ENCODE measurements at places on chromosomes 13 and 19. TPM values are rescaled to one million over a fixed set of nuclear protein-coding genes. Genes with fewer than 3 reads are reported as not detected.

The CALR3 gene
- total RNA-seq = 0.16 TPM

DNA sequence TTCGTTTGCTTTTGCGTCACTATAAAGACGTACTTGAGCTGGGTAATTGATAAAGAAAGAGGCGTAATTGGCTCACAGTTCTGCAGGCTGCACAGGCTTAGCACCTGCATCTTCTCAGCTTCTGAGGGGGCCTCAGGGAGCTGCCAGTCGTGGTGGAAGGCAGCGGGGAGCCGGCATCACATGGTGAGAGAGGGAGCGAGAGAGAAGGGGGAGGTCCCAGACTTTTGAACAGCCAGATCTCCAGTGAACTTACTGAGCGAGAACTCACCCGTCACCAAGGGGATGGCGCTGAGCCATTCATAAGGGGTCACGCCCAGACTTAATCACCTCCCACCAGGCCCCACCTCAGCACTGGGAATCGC is 58.7 kb upstream of the F7 start:
- DNase-seq = no peak

The DPF1 gene
- 0.41 TPM for total RNA-seq

The STARD13 gene
- total RNA-seq = not detected

The AXL gene
- total RNA-seq = 0.41 TPM

DNA sequence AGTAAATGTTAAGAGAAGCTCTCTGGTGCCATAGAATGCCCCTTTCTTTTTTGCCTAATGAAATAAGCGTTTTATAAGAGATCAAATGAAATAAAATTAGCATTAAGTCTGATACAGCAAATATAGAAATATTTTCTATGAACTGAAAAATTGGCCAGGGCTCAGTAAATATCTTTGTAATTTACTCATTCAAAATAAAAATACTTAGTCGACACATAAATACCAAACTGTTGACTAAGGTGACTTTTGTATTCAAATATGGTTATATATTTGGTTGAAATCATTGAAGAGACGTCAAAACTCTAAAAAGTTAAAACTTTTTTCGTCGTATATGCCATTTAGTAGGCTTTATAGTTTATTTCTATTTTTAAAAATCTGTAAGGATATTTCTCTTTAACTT is 25.6 kb downstream of the IPO5 start:
- no peak for DNase-seq

The CPAMD8 gene
- total RNA-seq = 0.42 TPM

DNA sequence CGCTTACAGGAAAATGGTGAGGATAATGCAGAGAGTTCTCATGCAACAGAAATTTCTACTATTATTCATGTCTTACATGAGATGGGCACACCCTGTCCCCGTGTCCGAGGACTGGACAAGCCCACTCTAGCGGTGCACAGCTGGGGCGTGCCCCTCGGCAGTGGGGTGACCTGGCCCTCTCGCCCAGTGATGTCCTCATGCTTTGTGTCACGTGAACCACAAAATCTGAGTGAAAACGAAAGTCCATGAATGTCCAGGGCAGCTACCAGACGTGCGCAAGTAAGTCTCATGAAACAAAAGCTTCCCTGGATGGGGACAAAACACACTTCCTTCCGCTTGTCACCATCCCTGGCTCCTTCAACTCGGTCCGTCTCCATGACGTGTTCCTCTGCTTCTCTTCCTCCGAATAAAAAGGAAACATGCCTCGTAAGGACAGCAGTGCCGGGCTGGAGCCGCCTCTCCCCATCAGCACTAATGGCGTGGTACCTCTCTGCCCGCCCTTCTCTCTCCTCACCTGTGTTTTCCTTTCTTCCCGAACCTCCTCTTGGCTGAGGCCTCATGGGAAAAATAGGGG is 45.6 kb downstream of the ANKRD10 start:
- no peak for DNase-seq

DNA sequence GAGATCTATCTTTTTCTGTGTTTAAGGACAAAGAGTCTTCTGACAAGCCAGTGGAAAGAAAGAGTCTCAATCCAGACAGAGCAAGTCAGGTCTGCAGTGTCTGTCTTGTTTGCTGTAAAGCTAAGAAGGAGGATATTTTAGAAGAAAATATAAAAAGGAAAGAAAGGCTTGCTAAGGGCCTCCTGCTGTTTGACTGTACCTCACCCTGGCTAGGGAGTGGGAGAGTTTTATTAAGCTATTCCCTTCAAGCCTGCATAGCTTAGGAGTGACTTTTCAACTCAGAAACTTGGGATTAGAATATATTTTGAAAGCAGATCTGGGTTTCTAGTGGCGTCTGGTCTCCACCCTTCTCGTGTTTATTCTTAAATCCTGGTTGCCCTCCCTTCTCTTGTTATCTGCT is 460.0 kb downstream of the COG6 start:
- DNase-seq = no peak

- DNase-seq = no peak
These were observed 27.6 kb downstream of the CEBPG start for GRCh38 chr19:33400856-33401682.

- no peak for DNase-seq
These were observed 12.8 kb upstream of the RASA3 start for GRCh38 chr13:114145256-114145655.

The XAB2 gene
- total RNA-seq = 45.8 TPM

The DHDH gene
- 1.1 TPM for total RNA-seq

GRCh38 chr19:2303211-2303798 is 4.6 kb downstream of the LINGO3 start:
- DNase-seq = no peak

DNA sequence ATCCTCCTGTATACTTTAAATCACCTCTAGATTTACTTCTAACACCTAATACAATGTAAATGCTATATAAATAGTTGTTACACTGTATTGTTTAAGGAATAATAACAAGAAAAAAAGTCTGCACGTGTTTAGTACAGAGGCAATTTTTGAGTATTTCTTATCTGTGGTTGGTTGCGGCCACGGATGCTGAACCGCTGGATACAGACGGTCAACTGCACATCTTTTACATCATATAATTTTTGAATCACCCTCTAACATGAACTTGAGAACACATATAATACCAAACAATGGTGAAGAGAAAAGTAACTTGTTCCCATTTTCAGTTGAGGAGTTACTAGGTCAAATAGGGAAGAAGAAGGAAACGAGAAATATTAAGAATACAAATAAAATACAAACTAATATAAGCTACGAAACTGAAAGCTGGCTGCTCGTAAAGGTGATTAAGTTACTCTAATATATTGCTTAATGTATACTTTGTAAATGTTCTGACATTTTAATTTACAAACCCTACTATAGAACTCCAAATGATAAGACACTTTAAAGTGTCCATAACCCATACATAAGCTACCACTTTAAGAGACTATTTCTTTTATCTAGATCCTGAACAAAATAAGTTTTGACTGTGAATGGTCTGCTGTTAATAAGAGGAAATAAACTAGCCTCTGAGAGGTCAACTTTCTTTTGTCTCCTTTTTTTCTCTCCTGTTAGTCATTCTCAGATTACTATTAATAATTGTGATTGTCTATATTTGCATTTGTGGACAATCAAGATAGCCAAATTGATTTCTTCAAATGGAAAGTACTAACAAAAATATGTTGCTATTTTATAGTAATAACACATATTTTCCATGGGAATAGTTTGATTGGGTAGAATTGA is 457.4 kb downstream of the DIAPH3 start:
- DNase-seq = no peak

GRCh38 chr13:72062566-72062965 is 195.6 kb upstream of the DACH1 start:
- DNase-seq = no peak

GRCh38 chr13:45798851-45799250 is 52.7 kb downstream of the SIAH3 start:
- no peak for DNase-seq

The RASIP1 gene
- 0.40 TPM for total RNA-seq

GRCh38 chr13:78121459-78122348 is 203.1 kb upstream of the EDNRB start:
- DNase-seq = no peak

- no peak for DNase-seq
These were observed 472.8 kb downstream of the OLFM4 start for GRCh38 chr13:53501387-53501786.

- no peak for DNase-seq
These were observed 8.7 kb upstream of the ADAT3 start for GRCh38 chr19:1896508-1896907.

DNA sequence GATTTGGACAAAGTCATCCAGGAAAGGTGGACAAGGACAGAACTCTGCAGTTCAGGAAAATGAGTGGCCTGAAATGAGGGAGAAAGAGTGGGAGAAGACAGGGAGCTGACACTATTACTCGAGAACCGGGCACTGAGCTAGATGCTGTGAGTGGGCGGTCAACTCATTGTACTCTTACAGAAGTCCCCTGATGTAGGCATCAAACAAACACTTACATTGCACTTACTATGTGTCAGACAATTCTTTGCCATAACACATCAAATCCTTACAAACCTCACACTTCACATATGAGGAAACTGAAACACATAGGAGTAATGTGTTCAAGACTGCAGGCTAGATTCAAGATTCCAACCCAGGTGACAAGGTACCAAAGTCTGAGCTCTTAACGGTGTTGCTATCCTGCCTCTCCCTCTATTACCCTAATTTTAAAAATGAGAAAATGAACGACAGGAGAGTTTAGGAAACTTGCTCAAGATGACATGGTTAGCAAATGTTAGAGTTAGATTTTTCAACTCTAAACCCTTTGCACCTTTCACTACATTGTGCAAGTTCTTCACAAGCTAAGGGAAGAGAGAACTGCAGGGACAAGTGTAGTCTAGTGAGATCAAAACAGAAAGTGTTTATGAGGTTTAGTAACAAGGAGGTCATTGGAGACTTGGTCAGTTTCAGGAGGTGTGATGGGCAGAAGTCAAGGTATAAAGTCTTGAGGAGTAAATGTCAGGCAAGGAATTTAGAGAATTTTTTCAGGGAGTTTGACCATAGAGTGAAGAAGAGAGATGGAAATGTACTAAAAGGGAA is 4.9 kb upstream of the MEDAG start:
- DNase-seq = no peak

GRCh38 chr19:34148658-34149185 is 23.6 kb upstream of the LSM14A start:
- DNase-seq = no peak

Data from activated naive CD8-positive, alpha-beta T cell treated with anti-CD3 and anti-CD28 coated beads for 36 hours (primary cell).